ENCODE measurements at places on chromosomes 13 and 19.

- DNase-seq = peak; percentile 18
These were observed 25.7 kb downstream of the C13orf46 start for GRCh38 chr13:113948034-113948742.

GRCh38 chr13:113117335-113117872, 5.2 kb upstream of the F10 start:
- DNase-seq = no peak

DNA sequence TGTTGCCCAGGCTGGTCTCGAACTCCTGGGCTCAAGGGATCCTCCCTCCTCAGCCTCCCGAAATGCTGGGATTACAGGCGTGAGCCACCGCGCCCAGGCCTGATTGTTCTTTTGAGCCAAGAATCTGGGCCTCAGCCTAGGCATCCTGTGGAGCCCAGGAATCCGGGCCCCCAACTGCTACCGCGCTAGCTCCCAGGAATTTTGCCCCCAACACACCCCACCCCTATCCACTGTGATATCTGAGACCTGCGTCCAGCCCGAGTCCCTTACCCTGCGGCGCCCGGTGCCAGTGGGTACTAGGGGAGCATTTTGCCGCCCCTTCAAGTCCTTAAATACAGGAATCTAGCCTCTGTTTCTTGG, 838 bp upstream of the MYADM start:
- no peak for DNase-seq

DNA sequence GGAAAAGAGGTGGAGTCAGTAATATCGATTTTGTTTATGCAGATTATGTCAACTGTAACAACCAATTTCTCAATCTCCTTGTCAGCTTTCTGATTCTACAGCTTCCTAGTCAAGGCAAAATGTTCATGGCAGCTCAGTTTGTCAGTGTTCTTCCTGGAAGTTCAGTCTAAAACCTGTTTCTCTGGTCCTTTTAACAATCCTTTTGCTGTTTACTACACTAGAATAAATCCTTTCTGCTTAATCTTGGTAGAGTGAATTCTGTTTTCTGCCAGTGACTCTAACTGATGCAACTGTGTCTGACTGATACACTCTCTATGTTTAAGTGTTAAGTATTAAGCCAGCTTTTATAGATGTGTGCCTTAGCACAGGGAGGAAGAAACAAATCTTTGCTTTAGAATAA, 516.9 kb upstream of the KLF12 start:
- no peak for DNase-seq

DNA sequence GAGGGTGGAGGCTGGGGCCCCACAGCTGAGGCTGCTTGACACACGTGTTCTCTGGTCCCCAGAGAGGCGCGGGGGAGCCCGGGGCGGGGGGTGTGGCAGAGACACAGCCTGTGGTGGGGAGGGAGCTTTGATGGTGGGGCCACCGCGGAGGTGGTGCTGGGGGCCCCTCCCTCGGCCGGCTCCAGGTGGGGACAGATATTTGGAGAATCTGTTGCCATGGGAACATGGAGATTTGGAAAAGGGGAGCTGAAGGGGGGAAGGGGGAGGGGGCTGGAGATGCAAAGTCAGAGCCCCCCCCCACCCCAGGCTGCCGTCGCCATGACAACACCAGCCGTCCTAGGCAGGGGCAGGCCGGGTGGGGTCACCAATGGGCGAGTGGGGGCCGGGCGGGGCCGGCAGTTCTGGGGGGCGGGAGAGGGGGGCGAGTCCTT, 1.2 kb downstream of the PRKCG start:
- peak; percentile 88 for DNase-seq

All from NAMALWA (cell line).